Stimulated activated CD8-positive, alpha-beta memory T cell treated with anti-CD3 and anti-CD28 coated beads, Interleukin-4, amount 100 ng/mL, for 4 hours (primary cell): ENCODE measurements at places on chromosomes 6 and 20.

DNA sequence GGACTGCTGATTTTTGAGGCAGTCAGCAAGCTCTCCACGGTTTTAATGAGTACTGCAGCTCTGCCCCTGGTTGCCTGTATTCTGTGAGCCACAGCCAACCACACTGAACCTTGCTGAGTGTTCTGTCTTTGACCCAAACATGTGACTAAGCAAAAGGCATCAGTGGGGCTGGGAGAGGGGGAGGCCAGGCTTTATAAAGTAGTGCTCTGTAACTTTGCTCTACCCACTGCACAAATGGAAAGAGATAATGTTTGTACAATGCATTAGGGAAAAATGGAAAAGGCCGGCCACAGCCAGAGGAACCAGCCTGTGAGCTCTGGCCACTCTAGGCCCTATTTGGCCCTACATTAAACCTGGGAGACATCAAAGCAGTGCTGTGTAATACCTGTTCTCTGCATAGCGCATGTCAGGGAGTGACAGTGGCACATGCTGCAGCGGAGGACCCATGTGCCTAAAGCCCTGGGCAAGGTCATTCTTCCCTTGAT is 22.0 kb downstream of the KLHL31 start:
- no peak for DNase-seq

- no peak for DNase-seq
Observed at GRCh38 chr6:13531956-13532355, 42.4 kb upstream of the SIRT5 start.

DNA sequence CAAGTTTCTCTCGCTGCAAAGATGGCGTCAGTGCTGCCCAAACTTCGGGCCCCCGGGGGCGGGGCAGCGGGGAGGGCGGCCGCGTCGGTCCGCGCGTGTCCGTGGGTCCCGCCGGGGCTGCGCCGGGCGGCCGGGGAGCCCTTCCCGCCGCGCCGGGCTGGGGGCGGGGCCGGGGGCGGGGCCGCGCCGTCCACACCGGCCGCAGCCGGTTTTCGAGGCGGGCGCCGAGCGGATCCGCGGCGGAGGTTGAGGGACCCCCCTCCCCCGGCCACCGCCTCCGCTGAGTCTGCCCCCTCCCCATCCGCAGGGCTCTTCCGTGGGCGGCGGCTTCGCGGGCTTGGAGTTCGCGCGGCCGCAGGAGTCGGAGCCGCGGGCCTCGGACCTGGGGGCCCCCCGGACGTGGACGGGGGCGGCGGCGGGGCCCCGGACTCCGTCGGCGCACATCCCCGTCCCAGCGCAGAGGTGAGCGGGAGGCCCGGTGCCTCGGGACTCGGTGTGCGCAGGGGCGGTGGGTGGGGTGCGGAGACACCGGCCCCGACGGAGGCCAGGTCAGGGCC is 572 bp downstream of the SLC2A4RG start:
- no peak for DNase-seq

- no peak for DNase-seq
Observed at GRCh38 chr6:113067612-113068275, 720.6 kb downstream of the RFPL4B start.

DNA sequence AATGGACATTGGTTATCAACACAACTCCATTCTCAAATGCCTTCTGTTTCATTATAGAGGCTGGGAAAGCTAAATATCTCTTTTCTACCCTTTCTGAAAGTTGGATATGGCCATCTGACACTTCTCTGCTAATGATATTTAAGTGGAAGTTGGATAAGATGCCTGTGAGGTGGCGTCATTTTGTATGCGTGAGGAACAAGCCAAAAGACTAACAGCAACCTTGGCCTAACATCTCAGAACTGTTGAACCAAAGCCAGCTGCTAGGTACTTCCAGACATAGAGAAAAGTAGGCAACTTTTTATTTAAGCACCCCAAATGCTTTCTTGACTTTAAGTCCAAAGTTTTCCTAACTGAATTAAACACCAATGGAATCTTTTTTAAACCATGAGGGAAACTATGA is 708.4 kb downstream of the CD109 start:
- DNase-seq, result no peak

DNA sequence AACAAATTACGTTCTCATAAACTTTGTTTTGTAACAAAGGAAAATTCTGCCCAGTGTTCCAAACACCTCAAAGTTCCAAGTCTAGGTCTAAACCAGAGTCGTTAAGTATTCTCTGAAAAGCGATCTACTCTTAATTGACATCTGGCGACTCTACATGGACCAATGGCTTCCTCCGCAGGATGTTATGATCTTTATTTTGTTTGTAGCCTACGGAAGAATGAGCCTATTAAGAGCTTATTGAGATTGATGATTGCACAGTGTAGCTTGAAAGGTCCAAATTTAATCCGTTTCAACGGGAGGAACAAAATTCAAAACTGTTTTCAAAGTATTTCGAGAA is 61.1 kb downstream of the FAM217A start:
- DNase-seq, result no peak

DNA sequence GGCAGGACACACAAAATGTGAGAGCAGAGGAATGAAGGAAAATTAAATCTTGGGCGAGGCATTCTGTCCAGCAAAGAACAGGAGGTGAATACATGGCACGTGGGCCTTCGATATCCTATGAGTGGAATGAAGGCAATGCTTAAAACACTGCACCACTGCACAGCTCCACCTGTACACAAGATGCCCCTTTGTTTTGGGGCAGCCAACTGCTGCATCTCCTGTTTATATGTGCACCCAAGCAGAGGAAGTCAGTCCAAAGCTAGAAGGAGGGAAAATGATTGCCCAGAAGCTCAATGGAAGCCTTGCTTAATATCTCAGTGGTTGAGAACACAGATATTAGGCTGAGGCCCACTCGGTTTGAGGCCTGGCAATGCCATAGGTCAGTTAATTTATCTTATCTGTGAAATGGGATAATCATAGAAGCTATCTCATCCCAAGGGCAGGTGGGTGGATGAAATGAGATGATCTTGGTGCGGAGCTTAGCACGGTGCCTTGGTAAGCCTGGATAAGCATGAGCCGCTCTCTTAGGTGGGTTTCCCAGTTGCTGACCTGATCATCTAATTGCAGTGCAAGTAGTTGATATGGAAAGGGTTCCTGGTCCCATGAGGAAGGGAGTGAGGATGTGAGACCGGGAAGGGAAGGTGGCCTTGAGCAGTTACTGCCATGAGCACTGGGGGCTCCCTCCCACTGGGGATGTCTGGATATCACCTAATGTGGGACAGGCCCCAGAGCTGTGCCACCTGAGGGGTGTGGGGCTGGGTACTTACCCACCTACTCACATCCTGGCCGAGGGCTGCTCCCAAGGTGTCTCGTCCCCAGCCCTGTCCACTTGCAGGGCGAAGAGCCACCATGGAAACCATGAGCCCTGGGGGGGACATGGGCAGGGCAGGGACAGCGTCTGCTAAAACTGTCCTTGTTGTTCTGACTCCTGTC is 9.9 kb downstream of the BANF2 start:
- no peak for DNase-seq

GRCh38 chr20:46774236-46774635 is 64.8 kb downstream of the SLC2A10 start:
- no peak for DNase-seq

- no peak for DNase-seq
Observed at GRCh38 chr6:66896415-66896814, 1189.4 kb upstream of the EYS start.

GRCh38 chr6:159819932-159820640 is 20.0 kb downstream of the PNLDC1 start:
- no peak for DNase-seq

DNA sequence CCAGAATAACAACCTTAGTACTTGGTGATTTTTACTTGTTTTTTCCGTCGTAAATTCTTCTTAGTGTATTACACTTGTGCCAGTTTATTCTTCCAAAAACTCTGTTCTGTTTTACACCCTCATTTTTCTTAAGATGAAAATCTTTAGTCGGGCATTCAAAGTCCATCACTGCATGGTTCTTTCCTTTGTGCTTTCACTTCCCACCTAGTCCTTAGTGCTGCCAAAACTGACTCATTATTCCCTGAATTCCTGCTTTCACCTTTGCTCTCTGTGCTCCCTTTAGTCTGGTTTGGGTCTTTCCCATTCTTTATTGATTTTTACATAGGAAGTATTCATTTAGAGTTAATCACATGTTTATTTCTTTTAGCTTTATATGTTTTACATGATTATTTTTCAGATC is 3.3 kb downstream of the TRMT11 start:
- DNase-seq, result no peak

- no peak for DNase-seq
Observed at GRCh38 chr6:73984571-73985210, 288.7 kb downstream of the CD109 start.

- no peak for DNase-seq
Observed at GRCh38 chr6:129679275-129679674, 30.7 kb downstream of the ARHGAP18 start.

- DNase-seq, result no peak
Observed at GRCh38 chr6:149075616-149076354, 241.7 kb upstream of the TAB2 start.

- DNase-seq, result no peak
Observed at GRCh38 chr20:56955680-56956079, 310.8 kb downstream of the BMP7 start.

DNA sequence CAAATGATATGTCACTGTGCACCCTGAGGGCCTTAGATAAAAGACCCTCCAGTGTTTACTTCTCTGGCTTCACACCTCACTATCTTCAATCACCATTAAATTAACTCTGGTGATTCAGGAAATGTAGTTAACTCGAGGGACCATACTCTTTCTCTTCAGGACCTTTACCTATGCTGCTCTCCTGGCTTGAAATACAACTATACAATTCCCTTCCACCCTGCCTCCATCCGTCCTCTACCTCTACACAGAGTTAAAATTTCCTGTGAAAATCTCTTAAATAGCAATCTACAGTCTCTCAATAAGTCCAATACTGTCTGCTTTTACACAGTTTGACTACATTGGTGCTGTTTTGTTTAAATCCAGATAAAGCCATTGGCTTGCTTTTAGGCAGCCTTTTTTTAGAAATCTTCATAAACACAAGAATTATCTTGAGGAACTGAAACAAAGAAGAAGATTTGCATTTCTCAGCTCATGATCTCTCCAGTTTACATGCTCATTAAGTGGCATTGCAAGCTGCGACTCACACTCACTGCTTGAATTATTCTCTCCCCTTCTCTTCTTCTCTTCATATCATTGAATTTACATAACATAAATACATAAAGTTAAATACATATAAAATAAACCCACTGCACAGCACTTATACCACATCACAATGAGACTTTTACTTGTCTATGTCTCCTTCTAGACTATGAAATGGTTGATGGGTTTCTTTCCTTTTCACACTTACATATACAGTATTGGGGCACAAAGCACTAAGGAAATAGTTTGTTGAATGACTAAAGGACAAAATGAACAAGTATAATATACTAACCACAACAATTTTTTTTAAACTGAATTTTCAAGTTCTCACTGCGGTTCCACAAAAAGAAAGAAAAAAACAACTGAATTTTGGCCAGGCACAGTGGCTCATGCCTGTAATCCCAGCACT is 239.0 kb upstream of the KCNQ5 start:
- DNase-seq, result no peak

- no peak for DNase-seq
Observed at GRCh38 chr6:17431581-17431980, 38.2 kb downstream of the CAP2 start.

DNA sequence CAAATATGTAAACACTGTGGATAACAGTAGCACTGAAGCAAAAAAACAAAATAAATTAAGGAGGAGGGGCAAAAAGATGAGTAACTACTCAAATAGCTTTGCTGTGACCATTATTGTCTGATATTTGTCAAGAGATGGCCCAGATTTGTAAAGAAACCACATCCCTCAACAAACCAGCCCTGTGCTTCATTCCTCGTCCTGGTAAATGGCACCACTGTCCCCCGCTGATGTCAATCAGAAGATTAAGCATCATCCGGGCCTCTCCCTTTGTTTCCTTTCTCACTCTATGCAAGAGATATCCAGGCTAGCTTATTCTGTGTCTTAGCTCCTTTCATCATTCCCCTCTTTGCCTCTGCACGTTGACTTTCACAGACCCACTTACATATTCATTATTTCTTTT is 259.0 kb downstream of the SYNE1 start:
- DNase-seq, result no peak

DNA sequence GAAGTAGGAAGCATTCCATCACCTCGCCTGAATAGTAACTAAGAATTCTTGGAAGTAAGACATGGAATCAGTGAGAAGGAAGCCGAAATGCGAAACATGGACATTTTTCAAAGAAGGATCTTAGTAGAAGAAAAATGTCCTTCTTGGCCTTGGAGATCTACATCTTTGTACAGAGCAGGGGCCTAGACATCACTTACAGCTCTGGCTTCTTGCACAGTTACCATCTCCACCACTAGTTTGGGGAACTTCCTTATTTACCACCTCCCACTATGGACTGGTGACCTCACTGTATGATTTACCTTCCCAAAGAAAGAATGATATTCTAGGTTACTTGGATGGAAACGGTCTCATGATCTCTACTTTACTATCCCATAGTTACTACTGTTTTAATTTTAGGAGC is 15.7 kb downstream of the CASS4 start:
- DNase-seq, result no peak

- DNase-seq, result no peak
Observed at GRCh38 chr20:45828589-45828988, 1.5 kb upstream of the TNNC2 start.

DNA sequence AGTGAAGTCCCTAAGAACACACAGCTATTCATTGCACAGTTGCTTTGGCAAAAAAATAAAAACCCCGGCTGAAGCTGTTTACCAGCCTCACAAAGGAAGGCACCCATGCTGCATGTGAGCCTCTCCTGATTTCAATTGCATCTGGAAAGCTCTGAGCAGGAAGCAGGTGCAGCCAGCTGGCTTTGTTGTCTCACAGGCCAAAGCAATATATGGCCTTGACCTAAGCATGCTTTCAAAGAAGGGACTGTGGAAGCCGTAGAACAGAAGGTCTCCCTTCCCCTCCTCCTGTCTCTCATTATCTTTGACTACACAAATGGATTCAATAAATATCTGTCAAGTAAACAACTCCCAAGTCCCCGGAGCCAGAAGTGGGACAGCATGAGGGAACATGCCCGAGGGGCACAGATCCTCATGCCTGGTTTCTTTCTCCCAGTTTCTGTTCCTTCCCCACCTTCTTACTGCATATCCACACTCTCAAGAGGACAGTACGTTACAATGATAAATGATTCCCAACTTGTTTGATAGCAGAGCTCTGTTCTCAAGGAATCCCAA is 57.2 kb upstream of the PCSK2 start:
- no peak for DNase-seq

DNA sequence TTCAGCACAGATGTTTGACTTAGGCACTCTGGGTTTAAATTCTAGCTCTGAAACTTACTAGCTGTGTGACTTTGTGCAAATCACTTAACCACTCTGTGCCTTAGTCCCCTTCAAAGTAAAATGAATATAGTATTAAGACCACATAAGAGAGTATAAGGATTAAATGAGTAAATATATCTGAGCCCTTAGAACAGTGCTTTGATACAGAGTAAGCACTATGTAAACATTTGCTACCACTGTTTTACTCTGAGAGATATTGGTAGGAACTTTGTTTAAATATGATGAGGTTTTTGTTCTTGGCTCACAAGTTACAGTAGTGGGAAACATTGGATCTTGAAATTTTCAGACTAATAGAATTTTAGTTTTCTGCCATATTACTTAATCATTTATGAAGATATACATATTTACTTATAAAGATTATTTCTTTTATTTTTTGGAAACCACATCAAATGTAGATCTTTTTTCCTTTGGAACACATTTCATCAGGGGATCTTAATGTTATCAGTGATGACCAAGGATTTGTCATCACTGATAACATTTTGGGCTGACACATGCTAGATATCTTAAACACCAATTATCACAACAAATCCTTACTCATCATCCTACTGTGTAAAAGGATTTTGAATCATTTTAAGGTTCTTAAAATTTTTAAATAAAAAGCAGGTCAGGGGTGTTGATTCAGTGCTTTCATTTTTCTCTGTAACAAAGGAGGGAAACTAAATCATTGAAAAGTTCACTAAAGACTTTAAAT is 226.2 kb downstream of the EYA4 start:
- no peak for DNase-seq
